ENCODE measurements at places on chromosomes 11 and 22.

DNA sequence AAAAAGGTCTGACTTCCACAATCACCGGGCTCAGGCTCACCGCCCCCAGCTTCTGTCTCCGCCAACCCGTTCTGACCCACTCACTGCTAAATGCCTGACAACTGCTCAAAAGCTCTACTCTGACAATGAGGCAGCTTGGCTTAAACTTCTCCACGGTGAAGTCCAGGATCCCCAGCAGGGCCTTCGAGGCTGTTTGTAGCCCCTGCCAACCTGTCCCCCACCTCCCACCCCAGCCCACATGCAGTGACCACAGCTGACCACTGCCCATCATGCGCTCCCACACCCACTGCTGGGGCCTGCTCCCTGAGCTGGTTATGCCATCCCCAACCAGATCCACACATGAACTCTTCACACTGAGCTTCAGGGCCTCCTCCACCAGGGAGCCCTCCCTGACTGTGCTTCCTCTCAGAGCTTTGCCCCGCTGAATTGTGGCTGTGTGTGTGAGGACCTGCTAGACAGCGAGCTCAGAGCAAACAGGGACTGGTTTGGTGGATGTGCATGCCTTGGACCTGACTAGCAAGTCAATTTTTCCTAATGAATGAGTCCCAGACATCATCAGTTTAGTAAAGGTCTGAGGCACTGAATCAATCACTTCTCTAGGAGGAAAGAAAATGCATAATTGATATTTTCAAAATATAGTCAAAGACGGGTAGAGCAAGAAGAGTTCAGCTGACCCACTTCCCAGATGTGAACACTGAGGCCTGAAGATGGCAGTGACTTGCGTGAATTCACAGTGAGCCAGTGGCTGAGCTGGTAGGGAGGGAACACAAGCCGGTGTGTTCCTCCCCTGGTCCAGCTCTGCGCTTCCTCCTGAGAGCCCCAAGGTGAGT lies 7.7 kb downstream of the LRRC32 start:
- no peak for DNase-seq

- DNase-seq: no peak
These were observed 39.9 kb downstream of the OR2AT4 start for GRCh38 chr11:75056814-75057213.

DNA sequence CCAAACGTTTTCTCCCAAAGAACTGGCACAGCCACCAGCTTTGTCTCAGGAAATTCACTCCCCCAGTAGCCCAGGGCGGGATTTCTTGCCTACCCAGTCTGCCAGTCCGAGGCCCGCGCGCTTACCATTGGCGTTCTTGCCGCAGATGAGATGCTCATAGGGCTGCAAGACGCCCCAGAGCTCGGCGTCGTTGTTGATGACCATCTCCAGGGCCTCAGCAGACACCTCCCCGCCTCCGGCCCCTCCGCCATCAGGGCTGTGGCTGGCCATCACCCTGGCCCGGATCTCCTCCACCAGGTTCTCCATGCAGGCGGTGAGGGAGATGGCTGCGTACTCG lies 1.3 kb downstream of the ABTB2 start:
- no peak for DNase-seq

GRCh38 chr22:21862386-21863245 lies 4.8 kb downstream of the MAPK1 start:
- DNase-seq: no peak

GRCh38 chr11:119744577-119744976 lies 15.6 kb upstream of the NECTIN1 start:
- no peak for DNase-seq

- no peak for DNase-seq
These were observed 47.3 kb downstream of the C22orf31 start for GRCh38 chr22:29014293-29014692.

DNA sequence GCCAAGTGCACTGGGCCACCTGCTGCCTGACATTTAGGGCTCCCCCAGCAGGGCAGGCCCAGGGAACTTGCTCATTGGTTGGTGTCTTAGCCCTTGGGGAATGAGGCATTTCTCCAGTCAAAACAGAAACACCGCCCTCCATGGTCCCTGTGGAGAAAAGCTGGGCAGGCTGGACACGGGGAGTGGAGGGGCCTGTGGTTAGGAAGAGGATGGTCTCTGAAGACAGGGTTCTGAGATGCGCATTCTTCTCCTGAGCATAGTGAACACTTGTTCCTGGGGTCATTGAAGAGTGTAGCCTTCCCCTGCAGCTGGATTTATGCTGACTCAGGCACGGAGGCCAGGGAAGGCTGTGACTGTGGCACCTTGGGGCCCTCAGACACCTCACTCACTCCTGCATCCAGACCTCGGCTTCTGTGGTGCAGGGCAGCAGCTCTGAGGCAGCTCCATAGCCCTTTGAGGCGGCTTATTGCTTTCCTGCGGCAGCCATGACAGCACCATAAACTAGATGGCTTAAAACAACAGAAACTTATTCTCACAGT lies 8.2 kb downstream of the TSPAN18 start:
- DNase-seq: no peak

- no peak for DNase-seq
These were observed 63.8 kb downstream of the TRIM29 start for GRCh38 chr11:120074076-120074475.

GRCh38 chr11:118703563-118704106 lies 24.2 kb upstream of the TREH start:
- DNase-seq: no peak

- DNase-seq: no peak
These were observed 17.6 kb downstream of the KCNJ4 start for GRCh38 chr22:38437416-38437815.

DNA sequence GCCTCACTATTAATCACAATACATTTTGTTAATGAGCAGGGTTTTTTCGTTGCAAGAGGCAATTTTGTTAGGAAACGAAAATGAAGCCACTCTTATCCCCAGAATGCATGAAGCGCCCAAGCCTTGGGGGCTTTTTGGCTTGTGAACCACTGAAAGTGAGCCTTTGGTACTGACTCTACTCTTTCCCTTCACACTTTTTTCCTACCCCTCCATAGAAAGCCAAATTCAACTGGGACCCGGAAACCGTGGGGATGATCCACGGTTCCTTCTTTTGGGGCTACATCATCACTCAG lies 4.8 kb downstream of the SLC17A6 start:
- DNase-seq: no peak

DNA sequence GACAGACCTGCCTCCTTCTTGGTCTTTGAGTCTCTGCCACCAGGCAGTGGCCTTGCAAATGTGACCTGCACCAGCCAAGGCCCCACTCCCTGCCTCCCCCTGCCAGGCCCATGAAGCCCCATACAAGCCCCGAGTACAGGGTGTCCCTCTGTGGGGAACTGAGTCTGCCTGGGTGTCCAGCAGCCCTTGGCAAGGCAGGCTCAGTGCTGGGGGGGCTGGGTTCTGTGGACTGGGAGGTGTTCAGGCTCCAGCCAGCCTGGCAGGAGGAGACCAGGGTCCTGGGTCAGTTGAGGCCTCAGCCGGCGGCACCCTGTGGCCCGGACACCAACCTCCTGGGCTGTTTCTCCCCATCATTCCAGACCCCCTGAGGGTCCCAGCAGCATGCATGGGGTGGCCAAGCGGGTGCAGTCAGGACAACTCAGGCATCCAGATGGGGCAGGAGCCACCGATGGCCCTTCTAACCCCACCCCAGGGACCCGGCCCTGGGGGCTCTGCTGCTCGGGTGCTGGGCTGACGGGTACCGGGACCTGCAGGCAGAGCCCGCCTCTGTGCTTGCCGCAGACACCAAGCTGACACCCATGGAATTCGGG lies 5.7 kb downstream of the MUC5AC start:
- DNase-seq: no peak

DNA sequence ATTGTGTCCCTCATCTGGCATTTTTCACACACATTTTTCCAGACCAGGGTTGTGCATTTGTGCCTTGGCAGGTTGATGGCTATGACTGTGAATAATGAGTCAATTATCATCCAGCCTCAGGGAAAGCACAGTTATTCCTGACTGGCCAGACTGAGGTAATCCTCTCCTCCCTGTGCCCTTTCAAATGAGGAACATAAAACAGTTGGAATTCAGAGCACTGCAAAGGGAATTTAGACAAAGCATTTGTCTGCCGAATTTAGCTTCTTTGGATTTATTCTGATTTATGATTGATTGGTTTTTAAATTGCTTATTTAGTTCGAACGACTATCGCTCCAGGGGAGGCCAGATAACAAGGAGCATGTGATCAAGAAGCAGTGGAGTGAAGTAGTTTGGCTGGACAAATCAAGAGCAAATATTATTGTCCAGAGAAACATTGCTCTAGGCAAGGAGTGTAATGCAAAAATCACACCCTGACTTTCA lies 30.8 kb upstream of the RAG2 start:
- DNase-seq: no peak

GRCh38 chr11:28137832-28138231 lies 29.6 kb downstream of the METTL15 start:
- DNase-seq: no peak

DNA sequence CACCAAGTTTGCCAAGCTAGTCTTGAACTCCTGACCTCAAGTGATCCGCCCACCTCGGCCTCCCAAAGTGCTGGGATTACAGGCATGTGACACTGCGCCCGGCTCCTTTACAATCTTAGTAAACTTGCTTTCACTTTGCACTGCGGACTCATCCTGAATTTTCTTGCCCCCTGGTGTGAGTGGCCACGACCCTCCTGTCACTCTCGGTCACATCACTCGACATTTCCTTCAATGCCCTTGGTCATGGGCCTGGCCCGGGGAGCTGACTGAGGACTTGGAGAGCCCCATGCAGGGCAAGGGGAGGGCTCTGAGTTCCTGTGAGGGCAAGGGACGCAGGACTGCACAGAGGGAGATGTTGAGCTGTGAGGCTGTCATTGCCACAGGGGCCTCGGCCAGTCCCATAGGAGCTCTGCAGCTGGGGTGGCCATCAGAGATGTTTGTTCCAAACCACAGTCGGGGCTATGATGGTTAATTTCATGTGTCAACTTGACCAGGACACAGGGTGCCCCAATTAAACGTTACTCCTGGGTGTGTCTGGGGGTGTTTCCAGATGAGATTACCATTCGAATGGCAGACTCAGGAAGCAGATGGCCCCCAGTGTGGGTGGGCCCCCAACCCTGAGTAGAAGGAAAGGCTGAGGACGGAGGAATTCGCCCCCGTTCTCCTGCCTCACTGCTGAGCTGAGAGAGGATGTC lies 21.2 kb downstream of the A4GALT start:
- DNase-seq: no peak

- peak; percentile 41 for DNase-seq
These were observed 17.5 kb downstream of the RELT start for GRCh38 chr11:73393479-73394415.

DNA sequence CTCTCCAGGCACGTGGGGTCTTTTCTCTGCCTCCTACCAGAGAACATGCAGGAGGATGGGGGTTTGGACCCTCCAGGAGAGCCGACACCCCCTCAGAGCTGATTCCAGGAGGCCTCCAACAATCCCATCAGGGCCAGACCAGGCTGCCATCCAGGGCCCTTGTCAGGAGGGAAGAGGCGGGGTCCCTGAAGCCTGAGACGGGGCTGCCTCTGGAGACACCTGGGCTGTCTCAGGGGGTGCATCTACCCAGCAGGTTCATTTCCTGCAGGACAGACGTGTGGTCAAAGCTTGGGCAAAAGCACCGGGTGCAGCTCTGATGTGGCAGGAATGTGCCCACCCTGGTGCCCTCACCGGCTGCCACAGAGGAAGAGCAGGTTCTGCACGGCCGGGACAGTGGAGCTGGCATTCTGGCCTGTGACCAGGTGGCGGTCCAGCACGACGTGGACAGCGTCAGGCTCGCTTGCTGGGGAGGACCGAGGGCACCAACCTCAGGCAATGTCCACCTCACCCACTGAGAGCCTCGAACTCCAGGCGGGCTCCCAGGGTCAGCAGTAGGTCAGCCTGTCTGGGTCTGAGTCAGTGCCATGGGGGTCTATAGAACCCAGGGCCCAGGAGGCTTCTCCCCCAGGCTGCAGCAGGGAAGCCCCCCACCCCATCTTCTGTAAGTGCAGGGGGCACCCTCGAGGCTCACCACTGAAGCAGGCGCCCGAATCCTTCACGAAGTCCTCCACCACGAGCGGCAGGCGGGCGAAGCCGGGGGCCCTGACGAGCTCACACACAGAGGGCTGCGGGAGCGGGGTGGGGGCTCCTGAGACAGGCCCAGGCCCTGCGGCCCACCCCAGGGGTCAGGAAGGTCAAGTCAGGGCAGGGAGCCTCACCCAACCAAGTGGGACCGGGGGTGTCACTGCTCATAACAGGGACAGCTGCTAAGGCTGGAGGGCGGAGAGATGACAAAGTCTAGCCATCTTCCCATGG lies 6.4 kb downstream of the GATD1 start:
- no peak for DNase-seq

- no peak for DNase-seq
These were observed 2.1 kb downstream of the TRAF6 start for GRCh38 chr11:36507824-36508489.

DNA sequence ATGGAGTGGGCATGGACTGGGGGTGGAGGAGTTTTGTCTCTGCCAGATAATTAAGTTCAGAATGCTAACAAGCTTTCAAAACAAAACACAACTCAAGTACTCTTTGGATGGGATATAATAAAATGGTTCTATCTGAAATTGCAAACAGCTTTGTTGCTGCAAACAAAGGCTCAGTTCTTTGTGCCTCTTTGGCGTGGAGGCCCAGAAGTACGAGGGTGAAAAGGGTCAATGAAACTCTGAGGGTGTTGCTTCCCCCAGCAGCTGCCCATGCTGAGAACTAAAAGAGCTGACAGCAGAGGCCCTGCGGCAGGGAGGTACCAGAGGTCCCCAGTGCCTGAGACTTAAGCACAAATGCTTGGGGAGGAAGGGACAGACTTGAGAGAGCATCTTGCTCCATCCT lies 26.5 kb upstream of the IGSF22 start:
- DNase-seq: no peak

DNA sequence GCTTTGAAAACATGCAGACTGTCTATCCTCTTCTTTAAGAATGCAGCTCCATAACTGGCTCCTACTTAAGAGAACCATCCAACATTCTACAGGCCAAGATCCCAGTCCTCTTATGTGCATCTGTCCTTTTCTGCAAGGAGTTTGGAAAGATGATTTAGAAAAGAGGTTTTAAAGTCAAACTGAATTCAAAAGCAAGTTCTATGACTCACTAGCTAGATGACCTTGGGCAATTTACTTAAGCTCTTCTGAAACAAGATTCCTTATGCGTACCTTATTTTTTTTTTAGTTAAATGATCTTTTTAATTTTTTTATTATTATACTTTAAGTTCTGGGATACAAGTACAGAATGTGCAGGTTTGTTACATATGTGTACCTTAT lies 29.2 kb downstream of the GUCY1A2 start:
- no peak for DNase-seq

DNA sequence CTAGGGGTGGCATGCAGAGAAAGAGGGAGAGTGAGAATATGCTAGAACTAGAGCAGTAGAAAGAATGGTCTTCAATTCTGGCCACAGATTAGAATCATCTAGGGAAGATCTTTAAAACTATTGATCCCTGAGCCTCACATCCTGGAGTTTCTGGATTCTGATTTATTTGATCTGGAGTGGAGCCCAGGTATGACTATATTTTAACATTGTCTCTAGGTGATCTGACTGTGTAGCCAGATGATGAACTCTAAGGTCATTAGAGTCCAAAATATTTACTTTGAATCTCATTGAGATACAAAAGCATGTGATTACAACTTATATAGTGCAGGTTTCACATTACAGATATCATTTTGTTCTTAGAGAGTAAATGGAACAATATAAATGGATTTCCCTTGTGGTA lies 79.7 kb downstream of the FDX1 start:
- DNase-seq: no peak

- no peak for DNase-seq
These were observed 15.0 kb downstream of the POU2F3 start for GRCh38 chr11:120254788-120255518.

Measured in T-helper 1 cell (primary cell).